HuH-7 (cell line): ENCODE measurements at places on chromosomes 5 and 9.

DNA sequence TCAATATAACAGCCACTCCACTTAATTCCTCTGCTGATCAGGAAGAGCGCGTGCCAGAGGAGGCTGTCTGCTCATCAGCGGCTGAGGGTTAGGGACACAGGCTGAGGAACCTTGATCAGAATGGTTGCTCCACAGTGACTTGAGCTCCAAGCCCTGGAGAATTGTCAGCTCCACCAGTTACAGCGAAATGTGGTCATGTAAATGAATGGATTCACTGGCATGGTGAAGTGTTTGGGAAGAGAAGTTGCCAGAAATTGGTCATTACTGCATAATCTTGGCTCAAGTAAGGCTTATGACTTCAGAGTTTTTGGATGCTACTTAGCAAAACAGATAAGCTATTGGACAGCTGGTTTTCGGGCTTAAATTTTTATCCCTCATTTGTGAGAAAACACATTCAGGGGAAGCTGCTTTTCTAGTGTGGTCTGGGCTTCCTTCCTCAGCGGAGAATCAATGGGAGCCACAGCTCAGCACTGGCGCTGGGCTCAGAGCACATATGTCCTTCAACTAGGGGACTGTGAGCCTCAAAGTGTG is 65.0 kb downstream of the PRRT1B start:
- no peak for DNase-seq

GRCh38 chr5:173035904-173036707 is 20.0 kb upstream of the CREBRF start:
- DNase-seq, result no peak

- peak; percentile 4 for DNase-seq
Observed at GRCh38 chr5:20615888-20616563, 628.0 kb upstream of the CDH18 start.

- DNase-seq, result no peak
Observed at GRCh38 chr9:105662184-105663104, at the start of gene TAL2. Gene TAL2, plus strand, starts transcription at chr9:105662457. Its CDS starts 40 bp downstream, at chr9:105662497.

DNA sequence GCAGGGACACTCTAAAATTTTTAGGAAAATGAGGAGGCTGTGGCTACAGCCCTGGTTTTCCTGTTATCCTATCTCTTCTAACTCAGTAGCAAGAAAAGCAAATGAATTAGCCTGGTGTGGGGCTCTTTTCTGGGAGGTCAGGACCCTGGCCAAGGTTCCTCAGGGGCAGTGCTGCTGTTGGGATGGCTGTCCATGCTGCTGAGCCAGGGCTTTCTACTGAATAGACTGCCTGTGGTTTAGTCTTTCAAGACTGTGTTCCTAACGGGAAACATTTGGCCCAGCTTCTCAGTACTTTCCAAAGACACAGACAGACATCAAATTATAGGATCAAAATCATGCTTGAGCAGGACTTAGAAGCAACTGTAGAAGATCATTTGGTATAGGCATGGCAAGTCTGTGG is 18.1 kb downstream of the TNC start:
- DNase-seq, result no peak

- DNase-seq, result no peak
Observed at GRCh38 chr9:90552317-90552716, 90.3 kb downstream of the DIRAS2 start.

- no peak for DNase-seq
Observed at GRCh38 chr5:103801681-103802080, 239.1 kb upstream of the NUDT12 start.

GRCh38 chr5:126877602-126878001 is 100.7 kb downstream of the LMNB1 start:
- DNase-seq, result no peak

DNA sequence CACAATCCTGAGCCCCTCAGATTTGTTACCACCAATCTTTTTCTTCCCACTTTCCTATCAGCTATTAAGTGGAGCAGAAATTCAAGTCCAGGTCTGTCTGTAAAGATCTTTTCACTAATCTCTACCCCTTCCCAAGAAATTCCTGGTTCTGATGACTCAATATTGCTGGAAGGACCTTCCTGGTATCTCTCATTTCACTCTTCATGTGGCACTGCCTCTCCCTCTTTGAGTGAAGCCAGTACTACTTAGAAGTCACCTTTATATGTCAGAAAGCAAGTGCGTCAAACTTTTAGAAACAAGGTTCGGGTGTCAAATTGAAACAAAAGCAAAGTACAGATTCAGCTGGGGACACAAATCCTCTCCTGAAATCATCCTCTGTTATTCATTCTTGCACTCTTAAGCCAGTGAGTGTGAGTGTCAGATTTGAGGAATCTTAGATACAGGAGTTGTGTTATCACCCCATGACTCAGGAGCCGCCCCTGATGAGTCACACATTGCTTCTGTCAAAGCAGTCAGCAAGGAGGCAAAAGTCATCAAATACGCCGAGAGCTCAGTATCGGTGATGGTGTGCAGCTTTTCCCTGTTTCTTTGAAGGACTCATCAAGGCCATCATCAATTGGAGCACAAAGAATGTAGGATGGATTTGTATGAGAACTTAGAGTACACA is 313.0 kb downstream of the CETN3 start:
- no peak for DNase-seq

DNA sequence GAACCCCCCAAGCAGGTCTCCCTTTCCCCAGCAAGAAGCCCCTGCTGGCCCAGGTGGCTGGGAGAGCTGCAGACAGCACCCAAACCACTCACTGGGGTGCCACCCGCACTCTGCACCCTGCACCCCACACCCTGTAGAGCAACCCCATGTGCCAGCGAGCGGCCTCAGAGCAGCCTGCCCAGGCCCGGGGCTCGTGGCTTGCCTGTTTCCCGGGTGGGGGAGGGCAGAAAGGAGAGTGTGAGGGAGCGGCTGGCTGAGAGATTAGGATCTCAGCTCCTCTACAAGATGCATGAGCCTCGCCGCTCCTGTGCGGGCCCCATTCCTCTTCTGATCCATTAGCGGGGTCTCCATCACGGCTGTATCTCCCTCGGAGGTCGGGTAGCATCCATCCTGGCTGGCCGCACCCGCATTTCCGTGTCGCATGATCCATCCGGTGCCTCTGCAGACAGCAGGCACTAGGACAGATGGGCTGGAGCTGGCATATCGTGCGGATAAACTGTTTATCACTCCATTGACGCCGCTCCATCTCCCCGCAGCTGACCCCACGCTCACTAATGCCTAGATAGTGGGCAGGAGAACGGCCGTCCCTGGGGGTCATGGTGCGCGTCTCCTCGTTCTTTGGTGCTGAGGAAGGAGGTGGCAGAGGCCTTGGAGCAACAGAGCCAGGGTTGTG is 54.4 kb downstream of the MRPL36 start:
- no peak for DNase-seq

- no peak for DNase-seq
Observed at GRCh38 chr9:129284607-129285291, 106.7 kb upstream of the IER5L start.

DNA sequence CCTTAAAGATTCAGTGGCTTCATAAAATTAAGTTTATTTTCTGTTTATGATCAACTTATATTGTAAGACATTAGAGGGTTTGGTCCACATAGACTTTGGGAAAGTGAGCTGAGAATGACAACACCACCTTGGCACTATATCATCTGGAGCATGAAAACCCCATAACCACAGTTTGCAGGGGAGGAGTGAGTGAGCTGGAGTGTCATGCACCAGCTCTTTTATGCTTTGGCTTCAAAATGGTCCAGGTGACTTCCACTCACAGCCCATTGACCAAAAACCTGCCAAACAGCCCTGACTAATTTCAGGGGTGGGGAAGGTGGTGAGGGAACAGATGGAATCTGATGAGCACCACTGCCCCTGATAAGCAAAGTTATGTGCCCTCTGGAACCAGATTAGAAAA is 295.8 kb downstream of the DMRTA1 start:
- DNase-seq, result no peak

DNA sequence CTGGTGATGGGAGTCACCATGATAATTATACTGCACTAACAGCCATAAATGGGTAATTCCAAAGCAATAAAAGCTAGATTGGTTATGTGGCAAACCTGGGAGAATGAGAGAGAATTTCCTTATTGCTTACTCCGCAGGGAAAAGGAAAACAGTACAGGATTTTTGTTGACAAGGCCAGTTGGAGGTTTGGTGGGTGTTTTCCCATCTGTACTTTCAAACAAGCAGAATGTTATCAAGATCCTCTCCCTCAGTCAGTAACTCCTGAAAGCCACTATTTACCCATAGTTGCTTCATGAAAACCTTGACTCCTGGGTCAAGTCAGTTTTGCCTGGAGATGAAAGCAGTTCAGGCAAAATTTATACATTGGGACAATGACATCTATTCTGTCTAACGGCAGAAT is 26.4 kb downstream of the IL9 start:
- DNase-seq, result peak; percentile 62

GRCh38 chr9:87343816-87344430 is 153.7 kb upstream of the DAPK1 start:
- no peak for DNase-seq

- DNase-seq, result no peak
Observed at GRCh38 chr9:84709056-84709455, 39.5 kb downstream of the NTRK2 start.

DNA sequence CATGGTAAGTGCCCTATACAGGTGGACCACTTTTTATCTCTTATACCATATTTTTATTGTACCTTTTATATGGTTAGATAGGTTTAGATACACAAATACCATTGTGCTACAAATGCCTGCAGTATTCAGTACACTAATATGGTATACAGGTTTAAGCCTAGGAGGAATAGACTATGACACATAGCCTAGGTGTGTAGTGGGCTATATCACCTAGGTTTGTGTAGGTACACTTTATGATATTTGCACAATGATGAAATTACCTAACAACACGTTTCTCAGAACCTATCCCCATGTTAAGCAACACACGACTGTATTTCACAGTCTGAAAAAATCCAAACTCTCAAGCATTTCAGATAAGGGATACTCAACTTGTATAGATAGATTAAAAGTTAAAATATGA is 9.6 kb upstream of the PHF24 start:
- DNase-seq, result no peak

DNA sequence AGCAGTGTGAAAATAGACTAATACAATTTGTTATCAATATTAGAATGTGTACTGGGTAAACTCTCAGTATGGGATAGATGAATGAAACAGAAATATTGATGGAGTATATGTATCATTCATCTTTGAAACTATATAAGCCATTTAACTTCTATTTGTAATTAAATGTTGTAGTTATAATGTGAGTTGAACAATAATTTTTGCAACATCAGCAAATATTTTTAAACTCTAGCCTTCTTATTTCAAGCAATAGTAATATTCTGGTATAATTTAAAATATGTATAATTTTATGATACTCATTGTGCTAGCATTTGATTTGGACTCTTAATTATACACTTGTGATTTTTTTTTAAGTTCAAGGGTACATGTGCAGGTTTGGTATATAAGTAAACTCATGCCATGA is 59.6 kb upstream of the RGMB start:
- no peak for DNase-seq

- no peak for DNase-seq
Observed at GRCh38 chr9:134635351-134636148, 6.1 kb upstream of the COL5A1 start.

DNA sequence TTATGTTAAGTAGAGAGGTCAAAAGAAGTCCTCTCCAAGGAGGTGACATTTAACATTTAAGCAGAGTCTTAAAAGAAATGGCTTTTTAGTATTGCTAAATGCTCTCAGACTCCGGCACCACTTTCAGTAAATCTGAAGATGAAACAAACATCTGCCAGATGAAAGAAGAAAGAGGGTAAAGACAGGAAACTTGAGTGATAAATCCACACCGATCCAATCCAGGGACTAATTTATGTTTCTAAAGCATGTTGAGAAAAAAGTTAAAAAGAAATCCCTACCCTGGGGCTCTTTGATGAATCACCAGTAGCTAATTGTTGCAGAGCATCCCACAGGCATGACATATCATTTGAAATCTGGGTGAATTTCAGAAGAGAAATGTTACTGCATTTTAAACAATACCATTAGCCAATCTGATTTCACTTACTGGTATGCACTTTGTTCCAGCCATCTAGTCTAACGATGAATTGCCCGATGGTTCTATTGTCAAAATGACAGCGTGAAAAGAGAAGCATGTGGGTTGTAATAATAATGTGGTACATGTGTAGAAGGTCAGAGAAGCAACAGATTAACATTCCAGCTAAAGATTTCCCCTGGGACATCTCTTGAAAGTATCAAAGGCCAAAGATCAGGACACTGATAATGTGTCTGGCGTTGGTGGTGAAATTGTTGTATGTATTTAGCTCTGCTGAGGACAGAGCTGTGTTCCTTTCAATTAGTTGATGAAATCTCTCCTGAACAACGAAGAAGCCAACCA is 485.7 kb downstream of the CSNK1G3 start:
- peak; percentile 17 for DNase-seq

DNA sequence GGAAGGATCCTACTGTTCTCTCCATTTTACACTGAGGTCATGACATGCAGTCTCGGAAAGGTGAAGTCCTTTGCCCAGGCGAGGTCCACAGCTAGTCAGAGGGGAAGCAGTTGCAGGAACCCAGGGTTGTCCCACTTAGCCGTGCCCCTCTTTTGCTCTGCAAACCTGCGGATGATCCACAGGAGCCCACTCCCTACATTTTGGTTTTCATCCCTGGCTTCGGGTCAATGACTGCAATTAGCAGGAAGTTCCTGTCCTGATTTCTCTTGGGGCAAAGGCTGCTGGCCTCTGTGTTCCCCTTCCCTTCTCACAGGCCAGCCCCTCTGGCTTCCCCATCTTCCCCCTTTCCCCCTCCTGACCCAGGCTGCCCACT is 1.3 kb downstream of the SLC2A8 start:
- DNase-seq, result no peak

DNA sequence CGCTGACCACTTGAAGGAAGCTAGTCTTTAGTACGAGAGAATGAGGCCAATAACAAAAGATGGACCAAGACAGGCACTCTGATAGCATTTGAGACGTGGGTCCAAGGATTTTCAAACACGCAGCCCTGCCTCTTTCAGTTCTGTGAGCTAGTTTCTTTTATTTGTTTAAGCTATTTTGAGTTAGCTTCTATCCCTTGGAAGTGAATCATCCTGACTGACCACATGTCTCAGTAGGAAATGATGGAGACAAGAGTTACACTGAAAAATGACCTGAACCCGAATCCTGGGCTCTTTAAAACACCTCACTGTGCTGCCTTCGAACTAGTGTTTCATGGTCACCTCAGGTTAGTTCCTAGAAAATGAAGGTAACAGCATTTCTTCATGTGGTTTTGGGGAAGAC is 9.9 kb downstream of the TEK start:
- no peak for DNase-seq

DNA sequence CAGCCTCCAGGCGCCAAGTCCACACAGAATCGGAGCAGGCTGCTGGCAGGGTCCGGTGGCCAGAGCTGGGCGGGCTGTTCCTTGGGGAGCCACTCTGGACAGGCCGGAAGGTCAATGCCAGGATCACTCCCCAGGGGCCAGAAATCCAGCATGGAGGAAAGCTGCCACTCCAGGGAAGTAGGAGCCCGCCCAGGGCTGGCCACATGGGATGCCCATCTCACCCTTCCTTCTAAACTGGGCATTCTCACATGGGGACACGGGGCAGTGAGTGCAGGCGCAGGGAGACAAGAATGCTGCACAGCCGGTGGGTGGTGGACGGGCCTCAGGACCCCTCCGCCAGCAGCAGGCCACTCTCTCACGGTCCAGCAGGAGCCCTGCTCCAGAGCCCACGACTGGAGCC is 58.2 kb downstream of the ADAMTS2 start:
- DNase-seq, result no peak
